ENCODE measurements at places on chromosomes 16 and 17. TPM values are rescaled to one million over a fixed set of nuclear protein-coding genes. Genes with fewer than 3 reads are reported as not detected.

FBXW10B gene
- 0.15 TPM for total RNA-seq

DNA sequence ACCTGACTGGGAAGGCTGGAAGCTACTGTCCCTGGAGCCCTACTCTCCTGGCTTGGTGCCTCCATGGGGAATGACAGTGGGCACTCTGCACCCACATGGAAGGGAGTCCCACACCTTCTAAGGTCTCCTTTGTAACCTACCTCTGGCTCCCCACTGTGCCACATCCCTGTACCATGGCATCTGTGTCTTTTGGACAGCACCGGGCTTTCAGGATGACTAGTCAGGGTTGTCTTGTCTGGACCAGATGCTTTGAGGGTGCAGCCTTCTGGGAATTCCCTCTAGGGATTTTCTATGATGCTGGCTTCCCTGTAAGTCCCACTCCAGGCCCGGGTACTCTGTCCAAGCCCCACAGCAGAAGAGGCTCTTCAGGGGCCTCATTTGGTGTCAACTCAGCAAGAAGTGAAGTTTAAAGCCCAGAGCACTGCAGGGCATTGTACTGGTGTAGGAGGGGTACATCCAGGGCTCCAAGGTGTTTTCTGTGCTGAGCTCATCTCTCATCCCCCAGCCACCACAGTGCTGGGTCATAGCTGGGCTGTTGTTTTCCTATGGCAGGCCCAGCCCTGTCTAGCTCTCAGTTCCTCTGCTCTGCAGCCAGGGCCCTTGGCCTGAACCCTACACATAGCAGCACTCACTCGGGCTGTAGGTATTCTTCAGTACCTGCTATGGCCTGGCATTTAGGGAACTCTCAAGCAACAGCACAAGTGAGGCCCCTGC is 255.3 kb downstream of the CPPED1 start:
- DNase-seq, result no peak
- no peak overlapping the region for H3K4me3 ChIP-seq
- H3K27me3 ChIP-seq, result no peaks in the 10 kb centered on the region
- H3K4me1 ChIP-seq, result peaks cover 92% of the 10 kb centered on the region

SAMD14 gene
- total RNA-seq, result 1.3 TPM

DNA sequence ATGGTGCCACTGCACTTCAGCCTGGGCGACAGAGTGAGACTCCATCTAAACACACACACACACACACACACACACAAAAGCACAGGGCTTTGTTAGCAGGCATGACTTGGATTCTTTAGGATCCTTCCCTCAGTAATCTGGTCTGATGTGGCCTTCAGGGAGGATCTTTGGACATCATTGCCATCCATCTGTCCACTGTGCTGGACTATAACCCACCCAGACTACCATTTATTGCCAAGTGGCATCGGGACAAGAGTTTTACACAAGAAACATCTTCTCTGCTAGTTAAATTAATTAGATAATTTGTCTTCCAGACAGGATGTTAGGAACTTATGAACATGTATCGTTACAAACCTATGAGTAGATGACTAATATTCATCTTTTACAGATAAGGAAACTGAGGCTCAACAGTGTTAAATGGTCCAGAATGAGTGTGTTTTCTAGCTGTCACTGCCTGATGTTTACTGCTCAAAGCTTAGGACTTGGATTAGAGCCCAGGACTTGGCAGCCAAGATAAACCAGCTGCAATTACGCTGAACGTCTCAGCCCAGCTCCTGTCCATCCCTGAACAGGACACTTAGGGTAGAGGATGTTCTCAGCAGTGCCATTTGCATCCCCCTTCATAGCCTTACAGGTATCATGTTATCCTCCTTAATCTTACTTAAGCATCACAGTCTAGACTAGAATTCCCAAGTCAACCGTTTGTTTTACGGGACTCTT is 285.8 kb downstream of the WWOX start:
- no peak overlapping the region for H3K27ac ChIP-seq
- H3K4me3 ChIP-seq, result no peak overlapping the region
- DNase-seq, result no peak

DPEP1 gene
- not detected for total RNA-seq

MYH3 gene
- 2.5 TPM for total RNA-seq

DNA sequence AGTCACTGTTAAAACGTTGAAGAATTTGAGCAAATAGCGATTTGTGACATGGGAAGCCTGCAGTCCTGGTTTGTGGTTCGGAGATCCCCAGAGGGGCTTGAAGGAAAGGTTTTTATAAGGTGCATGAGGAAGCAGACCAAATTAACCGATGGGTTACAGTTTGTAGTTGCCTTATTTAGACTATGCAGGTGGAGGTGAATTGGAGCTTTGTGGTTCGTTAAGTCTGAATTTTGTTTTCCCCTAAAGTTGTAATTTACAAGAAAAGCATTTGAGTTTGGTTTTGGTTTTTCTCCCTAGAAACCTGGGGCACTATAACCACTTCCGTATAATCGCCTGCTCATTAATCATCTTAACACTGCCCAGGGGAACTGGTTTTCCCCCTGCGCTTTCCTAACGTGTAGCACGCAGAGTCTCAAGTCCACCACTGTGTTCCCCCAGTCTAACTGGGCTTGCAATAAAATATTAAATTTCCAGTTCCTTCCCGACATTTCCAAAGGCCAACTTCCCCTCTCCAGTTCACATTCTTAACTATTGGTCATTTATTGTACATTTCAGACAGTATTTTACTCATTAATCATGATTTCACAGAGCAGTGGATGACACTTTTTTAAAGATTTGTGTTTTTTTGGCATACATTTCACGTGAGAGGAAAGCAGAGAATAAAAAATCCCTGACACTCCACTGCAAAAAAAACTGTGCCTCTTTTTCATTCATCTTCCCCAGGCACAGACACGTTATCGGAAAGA is 932 bp downstream of the ZNF267 start:
- H3K4me1 ChIP-seq, result peaks cover 76% of the 10 kb centered on the region
- H3K4me3 ChIP-seq, result peak overlapping the region; percentile 87
- H3K27ac ChIP-seq, result peak overlapping the region; percentile 97
- peak; percentile 47 for DNase-seq
- H3K27me3 ChIP-seq, result no peaks in the 10 kb centered on the region

VAC14 gene
- 28.0 TPM for total RNA-seq

- no peak overlapping the region for H3K4me3 ChIP-seq
- no peaks in the 10 kb centered on the region for H3K27me3 ChIP-seq
- no peak for DNase-seq
- no peaks in the 10 kb centered on the region for H3K4me1 ChIP-seq
- H3K36me3 ChIP-seq, result peaks cover 6% of the 10 kb centered on the region
- H3K27ac ChIP-seq, result no peak overlapping the region
These were observed 49.7 kb downstream of the ZNRF1 start for GRCh38 chr16:75048530-75048929.

- no peak overlapping the region for H3K4me3 ChIP-seq
- H3K36me3 ChIP-seq, result peaks cover 2% of the 10 kb centered on the region
- H3K27me3 ChIP-seq, result no peaks in the 10 kb centered on the region
- H3K4me1 ChIP-seq, result peaks cover 6% of the 10 kb centered on the region
- no peak for DNase-seq
- no peak overlapping the region for H3K27ac ChIP-seq
These were observed 16.5 kb downstream of the CDIP1 start for GRCh38 chr16:4522051-4522581.

ATP2C2 gene
- not detected for total RNA-seq

GRCh38 chr17:47604598-47604927 is 45.2 kb upstream of the KPNB1 start:
- peaks cover 4% of the 10 kb centered on the region for H3K4me1 ChIP-seq
- DNase-seq, result no peak

DNA sequence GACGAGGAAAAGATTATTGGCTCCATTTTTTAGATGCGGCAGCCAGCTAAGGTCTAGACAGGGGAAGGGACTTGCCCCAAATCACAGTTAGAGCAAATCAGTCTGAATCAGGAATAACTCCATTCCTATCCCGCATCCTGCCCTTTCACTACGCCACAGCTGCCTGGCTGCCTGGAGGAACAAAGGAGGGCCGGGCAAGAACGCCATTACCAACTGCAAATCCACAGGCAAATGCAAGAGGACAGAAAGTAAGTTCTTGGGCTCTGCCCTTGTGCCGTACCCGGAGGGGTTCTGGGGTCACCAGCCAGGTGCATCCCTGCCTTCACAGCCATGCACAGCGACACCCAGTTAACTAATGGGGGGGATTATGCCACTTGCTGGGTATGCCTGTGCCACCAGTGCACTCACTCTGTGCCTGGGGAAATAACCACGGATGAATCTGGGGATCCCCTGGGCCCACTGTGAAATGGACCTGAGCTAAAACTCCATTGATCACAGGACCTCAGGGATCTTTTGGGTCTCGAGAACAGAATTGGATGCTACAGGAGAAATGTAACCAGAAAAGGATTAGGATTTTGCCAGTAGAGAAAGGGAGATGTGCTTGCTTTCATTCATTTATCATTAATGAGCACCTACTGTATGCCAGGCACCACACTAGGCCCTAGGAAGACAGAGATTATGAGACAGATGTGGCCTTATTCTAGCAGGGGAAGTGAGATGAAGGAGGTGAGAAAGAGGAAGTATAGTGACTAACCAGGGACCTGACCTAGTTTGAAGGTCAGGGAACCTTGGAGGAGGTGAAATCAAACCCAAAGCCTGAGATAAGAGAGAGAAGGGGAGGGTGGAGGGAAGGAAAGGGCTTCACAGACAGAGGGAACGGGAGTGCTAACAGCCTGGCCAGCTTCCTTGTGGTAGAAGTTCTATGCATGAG is 17.7 kb downstream of the BCL7C start:
- peak overlapping the region; percentile 93 for H3K4me3 ChIP-seq
- peaks cover 25% of the 10 kb centered on the region for H3K36me3 ChIP-seq
- H3K27me3 ChIP-seq, result no peaks in the 10 kb centered on the region
- peaks cover 43% of the 10 kb centered on the region for H3K4me1 ChIP-seq
- no peak for DNase-seq

KRTAP3-1 gene
- not detected for total RNA-seq

ST6GALNAC1 gene
- total RNA-seq, result 3.1 TPM

WNT3 gene
- total RNA-seq, result not detected

KRT40 gene
- total RNA-seq, result not detected

GRCh38 chr17:13002761-13003453 is 14.9 kb downstream of the ELAC2 start:
- H3K27me3 ChIP-seq, result no peaks in the 10 kb centered on the region
- H3K4me1 ChIP-seq, result no peaks in the 10 kb centered on the region
- DNase-seq, result peak; percentile 44
- peaks cover 37% of the 10 kb centered on the region for H3K36me3 ChIP-seq
- H3K27ac ChIP-seq, result no peak overlapping the region

GRCh38 chr16:56019274-56019673 is 144.1 kb upstream of the CES5A start:
- no peak overlapping the region for H3K4me3 ChIP-seq
- no peak overlapping the region for H3K27ac ChIP-seq
- H3K27me3 ChIP-seq, result no peaks in the 10 kb centered on the region
- H3K4me1 ChIP-seq, result no peaks in the 10 kb centered on the region
- no peaks in the 10 kb centered on the region for H3K36me3 ChIP-seq

GRCh38 chr17:30165960-30166359 is 49.3 kb downstream of the NSRP1 start:
- no peaks in the 10 kb centered on the region for H3K27me3 ChIP-seq
- peaks cover 20% of the 10 kb centered on the region for H3K36me3 ChIP-seq
- no peak overlapping the region for H3K4me3 ChIP-seq
- no peak for DNase-seq
- no peak overlapping the region for H3K27ac ChIP-seq

NPIPB2 gene
- 8.1 TPM for total RNA-seq

GRCh38 chr17:146983-147761 is 9.8 kb downstream of the SCGB1C2 start:
- peaks cover 5% of the 10 kb centered on the region for H3K27me3 ChIP-seq
- no peak overlapping the region for H3K4me3 ChIP-seq
- no peak overlapping the region for H3K27ac ChIP-seq

DNA sequence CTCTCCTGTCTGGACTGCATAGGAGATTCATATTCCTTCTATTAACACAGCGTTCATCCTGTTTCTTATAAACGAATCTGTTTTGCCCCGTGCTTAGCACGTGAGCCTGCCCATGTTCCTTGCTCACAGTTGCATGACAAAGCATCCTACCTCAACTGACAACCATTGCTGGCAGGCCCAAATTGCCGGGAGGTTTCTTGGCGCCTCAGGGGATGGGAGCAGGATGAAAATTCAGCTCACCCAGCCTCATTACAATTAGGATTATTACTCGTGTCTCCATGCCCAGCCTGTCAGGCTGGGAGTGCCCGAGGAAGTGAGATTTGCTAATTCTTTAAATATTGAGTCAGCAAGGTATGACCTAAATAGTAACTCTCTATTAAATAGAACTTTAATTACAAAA is 36.7 kb upstream of the HELZ start:
- DNase-seq, result no peak
- no peak overlapping the region for H3K4me3 ChIP-seq
- H3K27me3 ChIP-seq, result peaks cover 3% of the 10 kb centered on the region

GRCh38 chr16:51701025-51701424 is 550.0 kb upstream of the SALL1 start:
- no peaks in the 10 kb centered on the region for H3K36me3 ChIP-seq
- H3K27me3 ChIP-seq, result no peaks in the 10 kb centered on the region
- H3K4me3 ChIP-seq, result no peak overlapping the region
- no peak overlapping the region for H3K27ac ChIP-seq

CD300E gene
- total RNA-seq, result not detected

BEAN1 gene
- total RNA-seq, result not detected

SLC6A2 gene
- not detected for total RNA-seq

DNA sequence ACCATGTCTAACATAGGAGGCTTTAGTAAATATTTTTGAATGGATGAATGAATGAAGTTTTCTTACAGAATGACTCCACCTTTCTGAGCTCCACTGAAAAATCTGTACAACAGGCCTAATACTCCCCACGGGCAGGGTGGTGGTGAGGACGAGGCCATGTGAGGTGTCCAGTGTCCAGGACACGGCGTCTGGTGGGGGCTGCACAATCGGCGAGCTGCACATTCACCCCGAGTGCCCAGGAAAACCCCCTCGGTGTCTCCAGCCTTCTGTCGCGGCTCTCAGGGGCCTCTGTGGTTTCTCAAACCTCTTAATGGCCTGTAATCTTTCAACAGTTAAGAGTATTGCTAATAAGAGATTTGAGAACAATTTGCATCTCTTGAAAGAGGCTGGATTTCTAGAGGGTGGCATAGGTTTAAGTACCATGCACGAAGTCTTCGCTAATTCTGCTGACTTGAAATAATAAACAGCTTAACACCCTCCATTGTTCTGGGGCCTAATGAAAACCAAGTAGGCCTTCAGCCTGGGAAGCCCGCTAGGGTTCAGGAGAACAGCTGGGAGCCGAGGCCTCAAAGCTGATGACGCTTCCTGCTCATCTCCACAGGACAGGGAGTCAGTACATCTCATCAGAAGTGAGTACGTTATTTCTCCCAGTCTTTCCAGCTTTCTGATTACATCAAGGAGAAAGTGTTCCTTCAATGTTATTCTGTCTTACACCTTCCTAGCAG is 304.6 kb upstream of the FOXF1 start:
- peaks cover 3% of the 10 kb centered on the region for H3K27me3 ChIP-seq
- H3K4me3 ChIP-seq, result no peak overlapping the region
- no peaks in the 10 kb centered on the region for H3K36me3 ChIP-seq
- no peaks in the 10 kb centered on the region for H3K4me1 ChIP-seq

DNA sequence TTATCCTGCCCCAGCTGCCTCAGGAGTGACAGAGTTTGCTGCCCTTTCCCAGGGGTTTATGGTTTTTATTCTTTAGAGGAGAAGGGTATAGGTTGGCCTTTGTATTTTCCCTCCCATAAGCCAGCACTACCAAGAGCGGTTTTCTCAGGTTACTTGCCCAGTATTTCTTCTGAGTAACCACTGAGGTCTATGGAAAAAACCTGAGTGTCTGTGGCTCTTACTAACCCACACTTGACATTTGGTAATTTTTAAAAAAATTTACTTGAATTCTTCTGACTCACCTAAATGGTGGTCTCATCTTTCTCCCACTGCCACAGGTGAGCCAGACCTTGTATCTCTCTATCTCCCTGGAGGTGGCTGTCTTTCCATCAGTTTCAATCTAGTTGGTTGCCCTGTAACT is 6.0 kb downstream of the SLC7A6 start:
- DNase-seq, result no peak
- H3K4me1 ChIP-seq, result peaks cover 84% of the 10 kb centered on the region
- no peak overlapping the region for H3K4me3 ChIP-seq
- peaks cover 63% of the 10 kb centered on the region for H3K36me3 ChIP-seq
- H3K27me3 ChIP-seq, result no peaks in the 10 kb centered on the region

Measured in activated CD4-positive, alpha-beta memory T cell treated with anti-CD3 and anti-CD28 coated beads, Interleukin-2, amount 10 ng/mL, durations not matched to agents 7 days and 5 days (primary cell).